ENCODE measurements at places on chromosomes 2 and 18. TPM values are rescaled to one million over a fixed set of nuclear protein-coding genes. Genes with fewer than 3 reads are reported as not detected.
A peak's percentile ranks its signal among the peaks of the same experiment; 100 is the strongest.

GRCh38 chr2:221493391-221493790 lies 78.7 kb downstream of the EPHA4 start:
- no peak for DNase-seq

GRCh38 chr2:174246944-174247381 lies 1.4 kb downstream of the OLA1 start:
- no peak for DNase-seq

GRCh38 chr2:150626934-150627411 lies 139.5 kb upstream of the RND3 start:
- DNase-seq = peak; percentile 56

GRCh38 chr18:60668583-60668982 lies 296.0 kb upstream of the MC4R start:
- DNase-seq = no peak

DNA sequence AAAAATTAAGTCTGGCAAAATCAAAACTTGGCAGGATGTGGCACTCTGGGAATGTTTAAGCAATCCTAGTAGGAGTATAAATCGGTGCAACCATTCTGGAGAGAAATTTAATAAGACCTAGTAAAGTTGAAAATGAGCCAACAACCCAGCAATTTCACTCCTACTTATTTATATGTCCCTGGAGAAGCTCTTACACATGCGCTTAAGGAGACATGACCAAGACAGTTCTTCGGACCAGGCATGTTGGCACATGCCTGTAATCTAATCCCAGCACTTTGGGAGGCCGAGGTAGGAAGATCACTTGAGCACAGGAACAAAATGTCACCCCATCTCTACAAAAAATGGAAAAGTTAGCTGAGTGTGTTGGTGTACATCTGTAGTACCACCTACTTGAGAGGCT lies 374.6 kb upstream of the LYPD1 start:
- DNase-seq = peak; percentile 44

GRCh38 chr2:196410008-196410407 lies 229.5 kb upstream of the CCDC150 start:
- DNase-seq = no peak

SCN2A gene
- 0.56 TPM for total RNA-seq

- DNase-seq = no peak
Measured at GRCh38 chr2:237479747-237480146, 7.3 kb upstream of the MLPH start.

- DNase-seq = no peak
Measured at GRCh38 chr18:379681-380330, 112.0 kb upstream of the THOC1 start.

REG3G gene
- not detected for total RNA-seq

GRCh38 chr2:227460070-227460485 lies 11.9 kb upstream of the AGFG1 start:
- no peak for DNase-seq

HS6ST1 gene
- total RNA-seq = 30.8 TPM

FIGN gene
- total RNA-seq = 8.6 TPM

RTN4 gene
- total RNA-seq = 1,025 TPM

CD8B2 gene
- total RNA-seq = not detected

DNA sequence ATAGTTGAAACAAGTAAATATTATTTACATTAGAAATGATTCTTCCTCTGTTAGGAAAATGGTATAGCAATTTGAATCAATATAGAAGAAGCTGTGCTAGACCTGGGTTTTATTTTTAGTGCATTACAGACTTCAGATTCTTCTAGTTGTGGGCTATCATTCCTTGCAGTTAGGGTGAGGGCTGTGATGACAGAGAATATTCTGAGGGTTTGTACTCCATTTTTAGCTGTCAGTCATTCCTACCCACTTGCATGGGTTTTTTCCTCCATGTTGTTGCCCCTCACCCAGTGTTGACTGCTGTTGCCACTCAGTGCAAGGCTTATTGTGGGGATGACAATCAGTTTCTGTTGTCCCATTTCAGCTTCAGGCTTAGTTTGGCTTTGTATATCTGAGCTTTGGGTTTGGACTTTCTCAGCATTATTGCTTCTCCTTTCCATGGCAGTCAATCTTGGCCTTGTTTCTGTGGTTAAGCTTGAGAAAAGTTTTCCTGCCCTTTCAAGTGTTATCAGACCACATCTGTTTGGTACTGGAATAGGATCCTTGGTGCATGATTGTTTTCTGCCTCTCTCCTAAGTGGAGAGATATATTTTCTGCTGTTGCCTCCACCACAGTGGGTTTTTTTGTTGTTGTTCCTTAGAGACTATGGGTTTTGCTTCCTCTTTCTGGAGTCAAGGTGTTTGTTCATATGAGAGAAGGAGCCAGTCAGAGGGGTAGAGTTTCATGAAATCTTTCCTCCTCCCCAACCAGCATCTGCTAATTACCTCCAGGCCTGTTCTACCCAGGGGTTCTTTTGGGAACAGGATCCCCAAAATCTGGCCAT lies 312.7 kb upstream of the CWC22 start:
- DNase-seq = peak; percentile 69

ANKRD23 gene
- total RNA-seq = 4.3 TPM

DNA sequence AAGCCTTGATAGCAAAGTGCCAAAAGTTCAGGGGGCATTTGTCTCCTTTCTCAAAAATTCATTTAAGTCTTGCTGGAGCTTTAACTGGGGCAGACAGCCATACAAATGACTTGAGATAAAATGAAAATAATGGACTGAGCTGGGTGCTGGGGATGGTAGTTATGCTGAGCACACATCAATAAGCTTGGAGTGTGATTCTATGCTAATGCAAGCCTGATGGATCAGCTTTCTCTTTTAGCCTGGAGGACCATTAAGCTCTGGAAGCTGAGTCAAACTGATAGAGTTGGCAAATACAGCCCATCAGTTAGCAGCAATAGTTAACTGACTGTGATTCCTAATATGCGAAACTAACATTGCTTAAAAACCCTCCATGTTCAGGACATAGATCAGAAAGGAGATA lies 98.0 kb downstream of the CAMKMT start:
- no peak for DNase-seq

IL1RL2 gene
- total RNA-seq = not detected

DNA sequence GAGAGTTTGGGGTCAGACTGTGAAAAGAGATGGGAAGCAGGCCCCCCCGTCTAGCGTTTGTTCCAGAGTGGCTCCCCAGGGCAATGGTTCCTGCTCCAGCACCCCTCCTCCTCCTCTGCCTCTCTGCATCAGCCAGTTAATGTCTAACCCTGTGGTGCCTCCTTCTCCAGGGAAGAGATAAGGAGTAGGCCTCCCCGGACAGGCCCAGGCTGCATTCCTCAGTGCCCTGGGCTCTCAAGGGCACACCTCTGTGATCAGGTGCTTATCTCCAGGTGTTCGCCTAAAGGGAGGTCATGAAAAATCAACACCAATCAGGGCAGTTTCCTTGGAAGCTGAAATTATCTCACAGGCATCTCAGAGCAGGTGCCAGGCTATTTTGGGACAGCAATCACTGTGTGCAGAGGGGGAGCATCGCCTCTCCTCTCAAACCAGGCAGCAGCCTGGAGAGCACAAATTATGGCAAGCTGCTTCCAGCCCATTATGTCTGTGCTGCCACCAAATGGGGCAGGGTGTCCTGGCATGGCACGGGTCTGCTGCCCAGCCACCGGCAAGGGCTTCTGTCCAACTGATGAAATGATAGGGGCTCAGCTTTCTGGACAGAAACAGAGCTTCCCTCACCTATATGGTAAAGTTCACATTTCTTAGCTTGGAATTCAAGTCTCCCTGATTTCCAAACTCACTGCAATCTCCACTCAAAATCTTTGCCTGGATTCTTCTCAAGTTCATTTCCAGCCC lies 255.8 kb upstream of the SLC14A2 start:
- peak; percentile 7 for DNase-seq

GRCh38 chr2:96486696-96487095 lies 18.5 kb downstream of the NEURL3 start:
- DNase-seq = no peak

GRCh38 chr18:5463390-5463789 lies 80.4 kb downstream of the EPB41L3 start:
- DNase-seq = no peak

DNA sequence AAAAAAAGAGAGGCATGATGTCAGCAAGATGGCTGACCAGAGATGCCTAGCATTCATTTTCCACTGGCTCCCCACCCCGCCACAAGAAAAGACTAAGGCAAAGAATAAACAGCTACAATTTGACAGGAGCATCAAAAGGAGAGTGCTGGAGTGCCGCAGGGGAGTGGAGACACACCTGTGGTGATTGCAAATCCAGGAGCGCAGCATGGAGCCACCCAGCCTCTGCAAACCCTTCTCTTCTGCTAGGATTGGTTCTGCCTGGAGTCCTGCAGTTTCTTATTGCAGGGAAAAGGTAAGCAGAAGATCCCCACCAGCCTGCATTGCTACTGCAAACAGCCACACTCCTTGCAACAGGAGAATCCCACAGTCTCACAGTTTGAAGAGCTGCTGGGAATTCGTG lies 26.1 kb downstream of the BOLL start:
- no peak for DNase-seq

DNA sequence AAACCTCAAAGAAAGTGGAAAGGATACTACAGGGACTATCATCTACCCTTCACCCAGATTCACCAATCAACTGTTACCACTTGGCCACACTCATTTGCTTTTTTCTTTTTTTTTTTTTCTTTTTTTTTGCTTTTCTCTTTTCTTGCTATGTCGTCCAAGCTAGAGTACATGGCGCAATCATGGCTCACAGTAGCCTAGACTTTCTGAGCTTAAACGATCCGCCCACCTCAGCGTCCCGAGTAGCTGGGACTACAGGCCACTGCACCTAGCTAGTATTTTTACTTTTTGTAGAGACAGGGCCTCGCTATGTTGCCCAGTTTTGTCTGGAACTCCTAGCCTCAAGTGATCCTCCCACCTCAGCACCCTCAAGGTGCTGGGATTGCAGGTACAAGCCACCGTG lies 24.0 kb downstream of the BIN1 start:
- DNase-seq = no peak

- no peak for DNase-seq
Measured at GRCh38 chr2:1804865-1805264, 60.5 kb upstream of the PXDN start.

DNA sequence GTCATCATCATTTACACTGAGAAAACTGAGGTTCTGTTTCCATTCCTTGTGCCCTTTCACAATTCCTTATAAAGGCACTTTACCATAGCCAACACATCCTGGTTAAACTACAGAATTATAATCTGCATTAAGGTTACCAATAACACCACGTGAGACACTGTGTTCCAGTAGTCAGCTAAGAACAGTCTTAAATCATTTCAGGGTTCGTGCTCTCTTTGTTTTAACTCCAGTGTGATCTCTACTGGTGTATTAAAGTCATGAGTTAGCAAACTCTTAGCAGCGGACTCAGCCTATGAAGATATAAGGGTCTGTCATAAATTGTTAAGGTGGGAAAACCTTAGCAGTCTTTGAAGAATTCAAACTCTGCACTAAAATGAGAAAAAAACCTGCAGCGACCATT lies 53.0 kb downstream of the TCF4 start:
- no peak for DNase-seq

- no peak for DNase-seq
Measured at GRCh38 chr18:76741346-76741745, 81.0 kb upstream of the ZNF236 start.

AFF3 gene
- not detected for total RNA-seq

GRCh38 chr2:33477473-33478468 lies 1.3 kb downstream of the RASGRP3 start:
- no peak for DNase-seq

DNA sequence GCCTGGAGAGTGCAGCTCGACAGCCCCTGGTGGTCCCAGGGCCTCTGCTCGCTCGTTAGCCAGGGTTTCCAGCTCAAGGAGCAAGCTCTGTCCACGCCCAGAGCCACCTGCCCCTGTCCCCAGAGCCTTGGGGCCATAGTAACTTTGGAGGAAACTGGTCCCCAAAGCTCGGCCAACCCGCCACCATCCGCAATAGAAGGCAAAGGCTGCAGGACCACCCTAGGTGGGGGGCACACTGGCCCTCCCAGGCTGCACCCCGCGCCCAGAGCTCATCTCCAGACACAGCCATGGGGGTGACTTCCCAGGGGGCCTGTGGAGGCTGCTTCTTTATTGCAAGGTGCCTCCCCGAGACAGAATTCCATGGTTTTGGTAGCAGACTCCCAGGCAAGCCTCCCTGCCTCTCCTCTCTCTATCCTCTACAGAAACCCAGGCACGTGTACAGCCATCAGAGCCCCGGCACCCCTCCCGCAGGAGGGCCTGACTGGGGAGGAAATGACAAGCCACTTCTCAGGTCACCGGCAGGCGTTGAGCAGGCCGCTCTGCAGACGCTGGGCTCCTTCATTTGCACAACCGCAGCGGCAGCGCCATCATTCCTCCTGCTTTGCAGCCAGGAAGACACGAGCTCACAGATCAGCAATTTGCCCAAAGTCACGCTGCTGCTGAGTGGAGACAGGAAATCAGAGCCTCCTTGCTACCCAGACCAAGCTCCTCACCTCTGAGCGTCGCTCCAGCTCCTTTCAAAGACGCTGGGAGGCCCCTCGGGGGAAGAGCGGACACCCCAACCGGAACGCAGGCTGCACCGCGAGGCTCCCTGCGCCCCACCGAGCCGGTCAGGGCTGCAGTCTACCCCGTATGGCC lies 80.2 kb downstream of the NDUFA10 start:
- DNase-seq = no peak

TMEM163 gene
- total RNA-seq = not detected

GRCh38 chr2:37625156-37625555 lies 46.3 kb downstream of the CDC42EP3 start:
- DNase-seq = peak; percentile 78

- DNase-seq = peak; percentile 96
Measured at GRCh38 chr2:28164280-28164801, 228.3 kb upstream of the FOSL2 start.

Data from myocyte (in vitro differentiated cells).